ENCODE measurements at places on chromosomes 16 and 17.

DNA sequence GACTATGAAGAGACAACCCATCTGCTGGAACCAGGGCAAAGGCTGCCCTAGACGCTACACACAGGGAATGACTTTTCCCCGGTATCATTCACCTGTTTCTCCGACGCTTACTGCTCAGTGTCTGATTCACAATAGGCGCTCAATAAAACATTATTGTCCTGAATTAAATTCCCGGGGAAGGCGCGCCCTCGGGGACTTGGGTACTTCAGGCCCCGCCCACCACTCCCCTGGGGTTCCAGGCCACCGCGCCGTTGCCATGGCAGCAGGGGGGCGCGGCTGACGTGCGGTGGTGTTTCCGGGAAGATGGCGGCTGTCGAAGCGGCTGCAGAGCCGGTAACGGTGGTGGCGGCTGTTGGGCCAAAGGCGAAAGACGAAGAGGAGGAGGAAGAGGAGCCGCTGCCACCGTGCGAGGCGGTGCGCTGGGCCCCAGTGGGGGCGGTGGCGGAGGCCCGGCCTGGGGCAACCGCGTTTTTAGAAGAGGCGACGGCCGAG, at the start of gene RUNDC1:
Gene RUNDC1, plus strand, starts transcription at position 292 of the 492 bp plus-strand sequence. Its CDS starts 12 bp downstream, at position 304.
- DNase-seq: peak; percentile 91

DNA sequence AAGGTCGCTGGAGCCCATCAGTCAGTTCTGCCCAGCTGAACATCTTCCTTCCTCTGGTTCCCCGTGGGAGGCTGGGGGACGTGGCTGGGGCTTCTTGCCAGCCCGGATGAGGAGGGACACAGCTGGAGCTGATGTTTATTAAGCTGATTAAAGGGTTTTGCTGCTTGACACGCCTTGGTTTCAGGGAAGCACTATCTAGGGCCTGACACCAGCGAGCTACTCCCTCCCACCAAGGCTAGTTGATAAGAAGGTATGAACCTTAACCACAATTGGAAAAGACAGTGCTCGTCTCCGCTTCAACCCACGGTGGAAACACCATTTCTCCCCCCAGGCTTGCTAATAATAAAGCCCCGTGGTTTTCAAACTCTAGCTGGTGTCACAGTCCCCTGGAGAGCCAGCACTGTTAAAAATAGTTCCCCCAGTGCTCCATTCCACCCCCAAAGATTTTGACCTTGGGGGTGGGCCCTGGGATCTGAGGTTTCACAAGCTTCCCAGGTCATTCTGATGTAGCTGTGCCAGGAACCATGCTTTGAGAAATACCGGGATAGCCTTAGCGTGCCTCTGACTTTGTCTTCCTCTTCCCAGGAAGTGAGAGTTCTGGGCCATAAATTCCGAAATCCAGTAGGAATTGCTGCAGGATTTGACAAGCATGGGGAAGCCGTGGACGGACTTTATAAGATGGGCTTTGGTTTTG, 5.5 kb downstream of the DHODH start:
- no peak for DNase-seq

- DNase-seq: no peak
Observed at GRCh38 chr16:23024044-23024443, 125.2 kb downstream of the USP31 start.

DNA sequence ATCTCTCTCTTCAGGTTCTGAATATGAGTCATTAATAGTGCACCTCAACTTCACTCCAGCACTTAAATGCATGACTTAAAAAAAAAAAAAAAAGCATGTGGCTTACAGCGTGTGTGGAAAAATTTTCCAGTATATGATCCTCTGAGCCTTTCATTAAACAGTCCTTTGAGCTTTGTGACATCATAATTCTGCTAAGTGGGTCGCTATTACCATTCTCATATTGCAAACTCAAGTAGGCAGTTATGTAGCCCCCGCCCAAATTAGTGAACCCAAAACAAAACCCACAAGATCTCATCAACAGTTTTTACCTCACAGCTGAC, 672 bp downstream of the CMTR2 start:
- DNase-seq: no peak

DNA sequence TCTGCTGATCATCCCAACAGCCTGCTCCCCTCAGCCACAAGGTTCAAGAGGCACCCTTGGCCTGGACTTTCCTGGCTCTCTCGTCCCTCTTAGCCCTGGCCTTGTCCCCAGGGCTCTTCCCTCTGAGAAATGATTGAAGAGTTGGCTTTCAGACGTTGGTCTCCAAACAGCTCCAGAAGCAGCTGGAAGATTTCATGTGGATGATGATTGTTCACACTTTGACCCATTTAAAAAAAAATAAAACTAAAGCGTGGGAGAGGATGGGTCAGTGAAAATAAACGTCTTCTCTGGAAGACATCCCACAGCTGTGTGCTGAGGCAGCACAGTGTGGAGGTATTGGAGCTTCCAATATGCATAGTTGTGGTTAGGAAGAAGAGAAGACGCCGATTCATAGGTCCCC, 54.7 kb upstream of the CDH11 start:
- DNase-seq: no peak

- DNase-seq: no peak
Observed at GRCh38 chr17:77691216-77692085, 267.1 kb upstream of the TNRC6C start.

DNA sequence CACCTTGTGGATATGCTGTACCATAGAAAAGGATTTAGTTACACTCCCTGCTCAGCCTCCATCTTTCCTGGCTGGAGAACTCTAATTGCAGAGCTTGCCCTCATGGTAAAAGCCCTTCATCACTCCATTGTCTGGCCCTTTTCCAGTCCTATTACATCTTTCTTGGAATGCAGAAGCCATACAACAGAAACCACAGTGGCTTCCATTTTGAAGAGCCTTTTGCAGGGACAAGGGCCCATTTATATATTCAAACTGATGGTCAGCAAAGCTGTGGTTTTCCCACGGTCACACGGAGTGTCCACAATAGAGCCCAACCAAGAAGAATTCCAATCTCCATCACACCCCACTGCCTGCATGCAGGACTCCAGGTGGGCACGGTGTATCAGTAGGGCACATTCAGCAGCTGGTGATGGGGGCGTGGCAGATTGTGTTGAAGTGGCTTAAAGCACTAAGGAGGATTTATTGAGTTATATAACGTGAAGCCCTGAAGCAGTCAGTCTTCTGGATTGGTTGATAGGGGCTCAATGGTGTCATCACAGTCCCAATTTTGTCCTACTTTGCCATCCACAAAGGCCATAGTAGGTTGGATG, 20.3 kb downstream of the COPRS start:
- DNase-seq: no peak

DNA sequence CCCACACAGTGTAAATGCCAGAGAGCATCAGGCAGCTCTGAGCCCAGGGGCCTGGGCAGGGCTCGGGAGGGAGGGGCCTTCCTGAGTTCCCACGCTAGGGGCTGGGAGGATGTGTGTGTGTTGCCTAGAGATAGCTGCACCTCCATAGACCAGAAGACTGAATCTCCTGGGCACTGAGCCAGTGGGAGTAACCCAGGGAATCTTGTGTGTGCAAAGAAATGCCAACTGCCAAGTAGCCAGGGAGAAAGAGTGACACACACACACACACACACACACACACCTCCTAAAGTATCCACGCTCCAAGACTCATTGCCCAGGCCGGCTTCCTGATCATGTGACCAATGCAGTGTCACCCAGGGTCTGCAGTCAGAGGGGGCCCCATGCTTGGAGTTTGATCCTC, 166.2 kb upstream of the RPL38 start:
- DNase-seq: no peak

GRCh38 chr17:65243838-65244625, 106.9 kb downstream of the RGS9 start:
- no peak for DNase-seq

- no peak for DNase-seq
Observed at GRCh38 chr16:2233872-2234812, 2.1 kb upstream of the DNASE1L2 start.

- no peak for DNase-seq
Observed at GRCh38 chr17:60151355-60151754, 1.6 kb downstream of the CA4 start.

DNA sequence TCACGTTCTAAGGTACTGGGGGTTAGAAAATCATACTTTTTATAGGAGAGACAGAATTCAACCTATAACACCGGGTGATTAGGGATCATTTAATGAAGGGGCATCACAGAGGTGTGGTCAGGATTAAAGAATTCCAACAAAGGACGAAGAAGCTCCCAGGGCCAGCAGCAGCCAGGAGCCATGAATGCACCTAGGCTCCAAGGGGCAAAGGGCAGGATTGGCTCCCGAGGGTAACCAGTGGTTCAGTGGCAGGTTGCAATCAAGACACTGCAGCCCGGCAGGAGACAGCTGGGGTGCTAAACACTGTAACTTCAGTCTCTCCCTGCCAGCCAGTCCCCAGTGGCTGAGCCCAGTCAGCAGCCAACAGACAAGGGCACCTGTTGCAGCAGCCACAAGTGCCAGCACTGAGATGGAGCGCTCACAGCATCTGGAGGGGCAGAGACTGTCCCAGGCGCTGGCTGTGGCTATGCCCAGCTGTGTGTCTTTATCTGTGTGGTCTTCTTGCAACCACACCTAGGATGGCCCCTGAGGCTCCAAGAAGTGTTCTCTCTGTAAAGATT, 23.9 kb downstream of the DHRS7C start:
- no peak for DNase-seq

DNA sequence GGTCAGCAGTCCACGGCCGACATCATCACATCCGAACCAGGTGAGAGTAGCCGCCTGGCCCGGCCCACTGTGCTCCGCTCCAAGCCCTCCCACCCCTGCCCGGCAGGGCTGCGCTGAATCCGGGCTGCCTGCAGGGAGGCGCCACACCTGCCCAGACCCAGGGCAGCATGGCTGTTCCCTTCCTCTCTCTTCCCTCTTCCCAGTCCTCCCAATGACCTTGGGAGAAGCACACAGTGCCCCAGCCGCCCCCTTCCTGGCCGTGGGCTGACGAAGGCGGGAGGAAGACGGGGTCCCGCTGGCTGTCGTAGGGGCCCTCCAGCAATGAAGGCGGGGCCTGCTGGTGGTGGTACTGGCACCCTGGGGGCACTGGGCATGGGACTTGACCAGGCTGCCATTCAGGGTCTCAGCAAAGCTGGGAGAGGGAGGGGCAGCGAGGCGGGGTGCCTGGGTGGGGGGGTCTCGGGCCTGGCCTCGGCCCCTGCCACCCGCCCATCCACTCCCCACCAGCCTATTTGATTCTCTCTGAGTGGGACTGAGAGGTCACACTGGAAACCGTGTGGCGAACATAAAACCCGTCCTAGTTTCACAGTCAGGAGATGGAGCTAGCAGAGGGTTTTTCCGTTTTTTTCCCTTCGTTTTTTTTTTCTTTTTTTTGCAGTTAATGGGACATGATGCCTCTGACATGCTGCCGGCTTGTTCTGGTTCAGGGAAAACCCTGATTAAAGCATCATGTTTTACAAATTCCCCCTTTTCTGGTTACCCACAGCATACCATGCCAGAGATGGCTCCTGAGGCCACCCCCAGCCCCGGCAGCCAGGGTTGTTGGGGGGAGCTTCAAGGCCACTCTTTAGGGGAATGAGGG, 50.6 kb downstream of the BAHCC1 start:
- no peak for DNase-seq

DNA sequence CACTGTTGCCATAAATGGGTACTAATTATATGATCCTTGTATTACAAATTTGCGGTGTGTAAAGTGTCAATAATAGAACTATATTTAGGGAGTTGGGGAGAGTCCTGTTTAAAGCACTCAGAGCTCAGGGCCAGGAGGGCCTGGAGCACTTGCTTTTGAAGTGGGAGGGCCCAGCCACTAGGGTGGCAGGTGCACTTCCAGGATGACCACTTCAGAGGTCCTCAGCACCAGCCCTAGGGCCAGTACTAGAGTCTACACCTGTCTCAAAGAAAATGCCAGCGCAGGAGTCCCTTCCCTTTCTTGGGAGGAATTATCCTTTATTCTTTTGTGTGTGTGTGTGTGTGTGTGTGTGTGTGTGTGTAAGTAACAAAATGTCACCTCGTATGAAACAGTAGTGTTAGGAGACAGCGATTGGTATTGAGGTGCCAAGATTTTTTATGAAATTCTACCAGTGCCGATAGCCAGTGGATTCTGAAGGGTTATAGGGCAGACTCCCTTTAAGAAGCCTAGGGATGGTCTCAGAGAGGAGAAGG, 31.9 kb downstream of the MYO18A start:
- no peak for DNase-seq

GRCh38 chr16:57992084-57992483, 8.4 kb downstream of the ZNF319 start:
- DNase-seq: no peak

GRCh38 chr17:36877771-36878170, 59.5 kb upstream of the LHX1 start:
- DNase-seq: no peak

DNA sequence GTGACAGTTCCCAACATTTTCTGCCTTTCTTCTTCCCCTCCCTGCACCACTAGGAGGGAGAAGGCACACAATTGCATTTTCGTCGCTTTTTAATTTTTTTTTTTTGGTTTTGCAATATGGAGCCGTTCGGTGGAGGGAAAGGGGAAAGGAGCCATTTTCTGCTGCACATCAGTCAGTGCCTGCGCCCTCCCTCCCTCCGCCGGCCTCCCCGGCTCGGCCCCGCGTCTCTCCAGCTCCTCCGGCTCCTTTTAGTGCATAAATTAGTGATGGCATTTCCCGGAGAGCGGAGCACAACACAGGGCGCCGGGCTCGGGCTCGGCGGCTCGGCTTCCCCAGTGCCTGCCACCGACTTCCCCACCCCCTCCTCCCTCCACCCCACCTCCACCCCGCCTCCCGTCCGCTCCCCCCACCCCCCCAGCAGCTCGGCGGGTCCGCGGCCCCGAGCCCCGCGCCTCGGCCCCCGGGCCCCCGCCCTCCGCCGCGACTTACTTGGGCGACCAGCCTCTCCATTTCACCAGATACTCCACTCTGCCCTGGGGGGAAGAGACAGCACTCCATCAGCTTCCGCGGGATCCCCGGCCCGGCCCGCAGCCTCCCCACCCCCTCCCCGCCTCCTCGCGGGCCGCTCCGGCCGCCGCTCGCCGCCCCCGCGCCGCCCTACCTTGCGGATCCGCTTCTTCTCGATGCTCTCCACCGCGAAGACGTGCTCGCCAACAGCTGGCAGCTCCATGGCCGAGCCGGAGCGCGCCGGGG, 542 bp downstream of the CBX4 start:
- peak; percentile 38 for DNase-seq

DNA sequence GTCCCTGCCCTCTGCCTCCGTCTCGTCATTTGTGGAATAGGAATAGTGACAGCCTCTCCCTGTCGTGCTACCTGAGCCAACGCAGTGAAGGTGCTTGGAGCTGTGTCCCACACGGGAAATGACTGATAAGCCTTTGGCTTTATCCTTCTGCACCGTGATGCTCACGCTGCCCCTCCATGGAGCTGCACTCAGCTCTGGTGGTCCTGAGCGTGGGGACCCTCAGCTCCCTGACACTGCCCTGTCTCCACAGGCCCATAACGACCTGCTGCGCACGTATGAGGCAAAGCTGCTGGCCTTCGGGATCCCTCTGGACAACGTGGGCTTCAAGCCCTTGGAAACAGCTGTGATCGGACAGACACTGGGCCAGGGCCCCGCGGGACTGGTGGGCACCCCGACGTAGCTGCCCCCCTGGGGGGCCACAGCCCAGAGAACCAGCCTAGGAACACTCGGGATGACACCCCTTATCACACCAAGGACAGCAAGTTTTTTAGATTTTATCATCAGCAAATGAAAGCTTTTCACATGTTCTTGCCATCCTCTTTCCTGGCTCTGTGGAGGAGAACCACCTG, 23.8 kb upstream of the DBNDD1 start:
- no peak for DNase-seq
